ENCODE measurements at places on chromosomes 12 and 14. TPM values are rescaled to one million over a fixed set of nuclear protein-coding genes. Genes with fewer than 3 reads are reported as not detected.
A peak's percentile ranks its signal among the peaks of the same experiment; 100 is the strongest.

DNA sequence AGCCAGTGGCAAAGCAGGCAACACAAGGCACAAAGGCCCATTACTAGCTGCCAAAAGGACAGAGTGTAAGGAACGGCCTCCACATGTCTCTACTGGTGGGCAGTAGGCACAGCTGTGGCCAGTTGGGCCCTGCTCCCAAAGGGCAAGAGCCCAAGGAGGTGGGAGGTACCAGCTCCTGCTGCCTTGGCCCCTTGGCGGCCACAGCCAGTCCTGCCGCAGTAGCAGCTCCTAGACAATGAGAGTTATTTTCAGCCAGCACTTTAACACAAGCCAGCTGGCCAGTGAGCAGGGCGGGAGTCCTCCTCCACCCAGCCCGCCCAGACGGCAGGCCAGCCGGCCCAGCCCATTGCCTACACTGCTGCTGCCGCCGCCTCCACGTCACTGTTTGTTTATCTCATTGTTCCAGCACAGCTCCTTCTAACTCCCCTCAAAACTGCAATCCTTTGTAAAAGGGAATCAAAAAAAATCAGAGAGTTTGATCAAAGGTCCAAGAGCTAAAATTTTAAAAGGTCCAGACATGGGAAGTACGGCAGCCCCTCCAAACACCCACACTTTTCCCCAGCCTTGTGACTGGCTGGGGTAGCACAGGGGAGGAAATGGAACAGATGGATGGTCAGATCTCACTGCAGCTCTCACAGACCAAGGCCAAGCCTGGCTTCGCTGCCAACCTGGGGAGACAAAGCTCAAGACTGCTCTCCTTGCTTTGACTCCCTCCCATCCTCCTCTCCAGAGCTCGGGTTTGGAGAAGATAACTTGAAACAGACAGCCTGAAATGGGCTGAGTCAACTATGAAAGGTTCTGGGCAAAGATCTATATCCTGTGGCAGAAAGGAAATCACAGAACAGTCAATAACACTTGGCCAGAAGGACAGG lies 33.5 kb downstream of the FMNL3 start:
- DNase-seq = peak; percentile 90

AQP6 gene
- total RNA-seq = not detected

MOK gene
- total RNA-seq = 4.9 TPM

- DNase-seq = no peak
These were observed 62.4 kb downstream of the SLC15A4 start for GRCh38 chr12:128761379-128761790.

DNA sequence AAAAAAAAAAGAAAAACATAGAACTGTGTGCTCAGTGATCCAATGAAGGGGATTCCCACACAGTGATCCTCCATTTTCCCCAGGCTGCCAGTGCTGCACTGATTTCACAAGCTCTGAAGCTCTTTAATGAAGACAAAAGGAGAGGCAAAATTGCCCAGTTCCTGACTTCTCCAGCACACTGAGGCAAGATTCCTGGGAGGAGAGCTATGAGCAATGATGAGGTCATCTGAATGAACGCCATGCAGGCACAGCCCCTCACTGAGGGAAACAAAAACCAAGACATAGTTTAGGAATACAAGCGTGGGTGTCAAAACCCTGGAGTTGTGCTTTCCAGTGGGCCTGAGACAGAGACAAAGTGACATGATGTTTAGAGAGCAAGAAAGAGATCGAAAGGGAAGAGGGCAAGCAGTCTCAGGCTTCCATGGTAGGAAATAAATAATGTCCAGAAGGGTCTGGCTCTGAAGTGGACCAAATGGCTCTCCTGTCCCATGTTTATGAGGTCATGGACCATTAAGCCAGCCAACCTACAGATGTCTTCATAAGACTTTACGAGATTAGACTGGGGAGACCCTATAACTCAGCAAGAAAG lies 40.9 kb upstream of the SMUG1 start:
- no peak for DNase-seq

C12orf42 gene
- total RNA-seq = not detected

DNA sequence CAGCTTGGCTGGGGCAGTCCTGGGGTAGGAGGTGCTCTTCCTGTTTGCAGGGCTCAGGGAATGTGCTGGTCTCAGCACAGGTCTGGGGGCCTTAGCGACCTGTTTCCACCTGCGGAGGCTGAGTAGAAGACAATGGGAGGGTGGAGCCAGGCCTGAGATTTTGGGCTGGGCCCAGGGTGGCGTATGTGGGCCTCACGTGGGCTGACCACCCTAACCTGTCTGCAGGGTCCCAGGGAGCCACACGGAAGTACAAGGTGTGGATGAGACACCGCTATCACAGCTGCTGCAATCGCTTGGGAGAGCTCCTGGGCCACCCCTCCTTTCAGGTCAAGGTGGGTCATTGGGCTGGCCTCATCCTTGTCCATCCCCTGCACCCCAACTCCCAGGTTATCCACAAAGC lies 1.1 kb downstream of the NOC4L start:
- DNase-seq = no peak

DNA sequence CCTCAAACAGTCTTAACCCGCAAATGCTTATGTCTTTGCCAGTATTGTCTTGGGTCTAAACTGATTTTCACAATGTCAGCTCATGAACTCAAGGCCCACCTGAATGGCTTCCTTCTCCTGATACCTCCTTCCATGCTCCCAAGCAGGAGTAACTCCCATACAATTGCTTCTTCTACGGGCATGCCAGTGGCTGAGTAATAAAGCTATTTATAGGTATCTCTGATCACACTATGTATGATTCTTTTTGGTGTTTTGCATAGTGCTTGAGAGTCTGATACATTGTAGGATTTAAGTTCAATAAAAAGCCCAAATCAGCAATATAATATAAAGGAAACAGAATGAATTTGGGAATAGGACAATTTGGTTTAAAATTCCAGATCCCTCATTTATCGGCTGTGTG lies 235.0 kb upstream of the DCN start:
- no peak for DNase-seq

KITLG gene
- 0.09 TPM for total RNA-seq

CLEC1B gene
- not detected for total RNA-seq

RNF212B gene
- total RNA-seq = not detected

DNA sequence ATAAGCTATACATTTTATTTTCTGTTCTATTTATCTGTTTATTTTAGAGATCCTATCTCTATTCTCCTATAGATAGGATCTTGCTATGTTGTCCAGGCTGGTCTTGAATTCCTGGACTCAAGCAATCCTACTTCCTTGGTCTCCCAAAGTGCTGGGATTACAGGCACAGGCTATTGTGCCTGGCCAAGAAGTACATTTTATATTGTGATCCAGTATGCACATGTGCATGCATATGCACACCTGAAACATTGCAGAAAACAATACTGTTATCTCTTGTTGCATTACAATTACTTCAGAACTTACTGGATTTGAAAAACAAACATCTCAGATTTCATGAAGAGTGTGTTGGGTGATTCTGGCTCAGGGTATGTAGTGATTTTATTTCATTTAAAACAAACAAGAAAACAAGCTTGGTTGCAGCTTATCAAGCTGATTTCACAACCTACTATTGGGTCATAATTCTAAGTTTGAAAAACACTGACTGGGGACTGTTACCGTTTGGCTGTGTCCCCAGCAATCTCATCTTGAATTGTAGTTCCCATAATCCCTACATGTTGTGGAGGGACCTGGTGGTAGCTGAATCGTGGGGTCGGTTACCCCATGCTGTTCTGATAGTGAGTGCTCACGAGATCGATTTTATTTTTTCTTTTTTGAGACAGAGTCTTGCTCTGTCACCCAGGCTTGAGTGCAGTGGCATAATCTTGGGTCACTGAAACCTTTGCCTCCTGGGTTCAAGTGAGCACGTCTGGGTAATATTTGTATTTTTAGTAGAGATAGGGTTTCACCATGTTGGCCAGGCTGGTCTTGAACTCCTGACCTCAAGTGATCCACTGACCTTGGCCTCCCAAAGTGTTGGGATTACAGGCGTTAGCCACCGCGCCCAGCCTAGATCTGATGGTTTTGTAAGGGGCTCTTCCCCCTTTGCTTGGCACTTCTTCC lies 31.3 kb downstream of the ERC1 start:
- no peak for DNase-seq

GRCh38 chr12:82896277-82896676 lies 209.6 kb downstream of the TMTC2 start:
- DNase-seq = no peak

GALC gene
- 7.3 TPM for total RNA-seq

C14orf39 gene
- 0.82 TPM for total RNA-seq

GRCh38 chr12:75545636-75546035 lies 34.2 kb upstream of the KRR1 start:
- DNase-seq = no peak

GRCh38 chr12:26991826-26992225 lies 22.4 kb downstream of the TM7SF3 start:
- DNase-seq = no peak

- no peak for DNase-seq
These were observed 3.1 kb downstream of the EMP1 start for GRCh38 chr12:13199592-13199991.

GRCh38 chr12:562634-563033 lies 100.6 kb downstream of the NINJ2 start:
- DNase-seq = no peak

PRICKLE1 gene
- total RNA-seq = 0.58 TPM

- peak; percentile 33 for DNase-seq
These were observed 268.9 kb downstream of the SUDS3 start for GRCh38 chr12:118645219-118645618.

SMCO3 gene
- total RNA-seq = not detected

DNA sequence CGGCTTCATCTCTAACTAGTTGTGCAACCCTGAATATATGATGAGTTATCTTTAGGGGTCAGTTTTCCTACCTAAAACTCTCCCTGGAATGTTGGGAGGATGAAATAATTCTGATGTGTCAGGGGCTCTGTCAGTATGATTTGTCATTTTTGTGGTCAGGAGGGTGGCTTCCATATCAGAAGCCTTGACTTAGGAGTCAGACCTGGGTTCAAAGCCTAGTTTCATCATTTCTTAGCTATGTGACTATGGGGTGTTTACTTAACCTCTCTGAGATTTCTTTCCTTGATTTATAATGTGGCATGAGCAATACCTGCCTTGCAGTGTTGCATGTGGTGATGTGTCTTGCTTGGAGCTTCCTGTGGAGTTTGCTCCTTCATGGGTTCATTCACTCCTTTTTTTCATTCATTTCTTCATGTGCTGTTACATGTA lies 146.8 kb downstream of the CHST11 start:
- DNase-seq = no peak

KRT75 gene
- not detected for total RNA-seq

NTF3 gene
- not detected for total RNA-seq

NEMF gene
- total RNA-seq = 60.6 TPM

DNA sequence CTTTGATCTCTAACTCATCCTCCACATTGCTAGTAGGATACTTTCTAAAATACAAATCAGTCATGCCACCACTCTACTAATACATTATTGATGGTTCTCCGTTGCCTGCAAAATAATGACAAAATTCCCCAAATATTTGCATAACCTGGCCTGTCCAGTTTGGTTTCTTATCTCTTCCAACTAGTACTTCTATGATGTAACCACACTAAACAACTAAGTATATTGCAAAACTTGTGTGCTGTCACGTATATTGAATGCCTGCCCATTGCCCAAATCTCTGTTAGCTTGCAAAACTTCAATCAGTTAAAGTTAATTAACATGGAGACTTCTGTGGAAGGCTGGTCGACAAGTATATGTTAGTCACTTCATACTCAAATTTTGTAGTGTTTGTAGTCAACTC lies 6.5 kb downstream of the OR6C74 start:
- no peak for DNase-seq

- no peak for DNase-seq
These were observed 176.7 kb upstream of the SEL1L start for GRCh38 chr14:81710232-81710845.

DNA sequence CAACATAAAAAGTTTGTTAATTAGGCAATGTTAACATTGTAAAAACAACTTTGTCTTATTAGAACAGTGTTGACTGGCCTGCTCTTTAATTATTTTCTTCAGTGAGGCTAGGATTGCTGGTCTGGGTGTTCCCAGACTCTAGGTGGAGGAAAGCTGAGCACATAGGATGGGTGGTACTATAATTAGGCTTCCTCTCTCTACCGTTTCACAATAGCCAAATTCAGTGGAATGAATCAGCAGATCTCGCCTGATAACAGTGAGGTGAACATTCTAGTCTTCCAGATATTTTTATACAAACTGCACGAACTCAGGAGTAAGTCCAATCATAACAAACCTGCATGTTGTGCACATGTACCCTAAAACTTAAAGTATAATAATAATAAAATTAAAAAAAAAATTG lies 11.9 kb downstream of the PTGDR start:
- no peak for DNase-seq

ATXN2 gene
- 66.3 TPM for total RNA-seq

TMEM30B gene
- total RNA-seq = 0.04 TPM

DNA sequence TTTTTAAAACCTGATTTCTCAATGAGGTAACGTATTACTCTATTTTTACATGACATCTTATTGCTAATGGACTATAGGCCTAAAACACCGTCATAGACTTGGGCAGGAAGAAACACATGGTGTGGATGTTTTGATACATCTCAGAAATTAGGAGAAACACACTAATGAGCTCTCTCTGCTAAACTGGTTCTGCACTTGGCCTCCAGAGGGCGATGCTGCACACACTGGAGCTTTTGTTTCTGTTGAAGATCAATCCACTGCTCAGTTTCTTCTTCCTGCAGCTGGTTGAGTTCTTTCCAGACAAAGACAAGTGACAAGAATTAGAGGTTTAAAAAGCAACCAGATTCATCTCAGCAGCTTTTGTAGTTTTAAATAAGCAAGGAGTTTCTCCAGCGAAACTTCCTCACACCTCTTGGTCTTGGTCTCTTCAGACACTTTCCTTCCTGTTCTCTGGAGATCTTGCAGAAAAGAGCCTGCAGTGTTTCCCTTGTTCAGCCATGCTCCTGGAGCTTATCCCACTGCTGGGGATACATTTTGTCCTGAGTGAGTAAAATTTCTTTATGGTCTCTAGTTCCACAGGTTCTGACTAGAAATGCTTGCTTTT lies 178.5 kb upstream of the OR4E1 start:
- no peak for DNase-seq

GRCh38 chr12:24913130-24913529 lies 35.8 kb downstream of the BCAT1 start:
- DNase-seq = no peak

DNA sequence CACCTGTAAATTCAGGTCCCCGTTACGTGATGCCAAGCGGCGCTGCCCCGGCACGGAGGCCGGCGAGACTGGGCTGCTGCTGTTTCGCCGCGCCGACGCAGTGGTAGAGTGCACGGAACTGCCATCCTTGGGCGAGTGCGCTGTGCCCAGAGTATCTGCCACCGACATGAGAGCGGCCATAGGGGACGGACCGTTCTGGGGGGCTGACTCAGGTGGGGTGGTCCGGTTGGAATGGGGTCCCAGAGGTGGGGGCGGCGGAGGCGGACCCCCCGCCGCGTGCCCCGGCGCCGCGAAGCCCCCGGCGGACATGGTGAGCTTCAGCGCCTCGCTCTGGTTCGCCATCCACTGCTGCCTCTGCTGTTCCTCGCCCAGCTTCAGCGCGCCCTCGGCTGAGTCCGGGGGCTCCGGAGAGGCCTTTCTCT lies 2.8 kb downstream of the IRF2BPL start:
- no peak for DNase-seq

GRCh38 chr14:74882103-74882920 lies 596 bp downstream of the DLST start:
- no peak for DNase-seq

GRCh38 chr14:54786838-54787237 lies 115.8 kb downstream of the GCH1 start:
- DNase-seq = no peak
